ENCODE measurements at places on chromosomes 5 and 9. TPM values are rescaled to one million over a fixed set of nuclear protein-coding genes. Genes with fewer than 3 reads are reported as not detected.

Gene SLC25A2
- polyA plus RNA-seq: 0.23 TPM

GRCh38 chr9:133120501-133121197 lies 391 bp downstream of the RALGDS start:
- no peak for DNase-seq

DNA sequence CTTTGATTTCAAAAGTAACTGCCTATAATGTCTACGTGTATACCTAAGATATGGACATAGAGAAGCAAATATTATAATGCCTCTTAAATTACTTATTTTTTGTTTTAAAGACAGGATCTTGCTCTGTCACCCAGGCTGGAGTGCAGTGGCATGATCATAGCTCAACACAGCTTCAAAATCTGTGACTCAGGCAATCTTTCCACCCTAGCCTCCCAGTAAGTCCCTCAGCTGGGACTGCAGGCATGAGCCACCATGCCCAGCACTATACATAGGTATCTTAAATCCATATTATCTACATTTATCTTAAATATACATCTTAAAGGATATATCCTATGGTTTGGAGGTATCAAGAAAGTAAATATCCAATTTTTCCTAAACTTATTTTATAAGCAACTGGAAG lies 261.2 kb downstream of the ARL15 start:
- DNase-seq: no peak

DNA sequence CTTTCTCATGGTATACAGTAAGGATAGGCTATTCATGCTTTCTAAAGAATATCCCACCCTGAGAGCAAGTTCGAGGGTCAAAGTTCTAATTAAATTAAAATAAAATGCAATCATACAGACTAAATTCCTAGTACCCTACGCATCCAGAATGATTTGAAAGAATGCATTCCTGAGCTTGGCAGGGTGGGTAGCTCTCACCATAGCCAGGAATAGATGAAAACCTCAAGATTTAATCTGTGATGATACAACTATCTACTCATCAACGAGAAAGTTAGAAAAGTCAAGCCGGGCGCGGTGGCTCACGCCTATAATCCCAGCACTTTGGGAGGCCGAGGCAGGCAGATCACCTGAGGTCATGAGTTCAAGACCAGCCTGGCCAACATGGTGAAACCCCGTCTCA lies 32.3 kb downstream of the SERINC5 start:
- no peak for DNase-seq

GRCh38 chr9:113542006-113542405 lies 78.5 kb downstream of the RGS3 start:
- DNase-seq: no peak

- DNase-seq: no peak
These were observed 72.6 kb upstream of the GALNT10 start for GRCh38 chr5:154117930-154118329.

DNA sequence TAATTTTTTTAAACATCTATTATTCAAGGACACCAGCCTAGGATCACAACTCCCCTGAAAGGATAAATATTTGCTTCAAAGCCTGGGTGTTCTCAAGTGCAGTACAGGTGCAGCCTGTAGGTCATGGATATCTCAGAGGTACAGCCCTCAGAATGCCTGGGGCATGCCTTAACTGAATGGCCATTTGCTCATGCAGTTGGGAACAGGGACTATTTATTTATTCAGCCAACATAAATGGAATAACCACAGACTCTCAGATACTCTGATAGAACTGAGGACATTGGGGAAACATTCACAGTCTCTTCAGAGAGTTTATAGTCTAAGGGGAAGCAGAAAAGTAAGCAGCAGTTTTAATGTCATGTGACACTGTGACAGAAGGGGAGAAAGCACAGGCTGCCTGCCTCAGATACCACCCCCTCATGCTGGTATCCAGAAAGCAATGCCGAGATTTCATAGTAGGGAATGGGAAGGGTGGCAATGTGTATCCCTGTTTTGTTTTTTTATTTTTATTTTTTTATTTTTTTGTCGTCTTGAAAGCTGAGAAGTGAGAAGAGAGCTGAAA lies 112.6 kb downstream of the MACIR start:
- DNase-seq: no peak

All from left kidney (tissue), 8 donors.